ENCODE measurements at places on chromosomes 16 and 17.
A peak's percentile ranks its signal among the peaks of the same experiment; 100 is the strongest.

GRCh38 chr16:21224800-21225199 lies 8.7 kb upstream of the ANKS4B start:
- DNase-seq, result no peak

- no peak for DNase-seq
Measured at GRCh38 chr16:69243479-69243878, 56.5 kb downstream of the SNTB2 start.

DNA sequence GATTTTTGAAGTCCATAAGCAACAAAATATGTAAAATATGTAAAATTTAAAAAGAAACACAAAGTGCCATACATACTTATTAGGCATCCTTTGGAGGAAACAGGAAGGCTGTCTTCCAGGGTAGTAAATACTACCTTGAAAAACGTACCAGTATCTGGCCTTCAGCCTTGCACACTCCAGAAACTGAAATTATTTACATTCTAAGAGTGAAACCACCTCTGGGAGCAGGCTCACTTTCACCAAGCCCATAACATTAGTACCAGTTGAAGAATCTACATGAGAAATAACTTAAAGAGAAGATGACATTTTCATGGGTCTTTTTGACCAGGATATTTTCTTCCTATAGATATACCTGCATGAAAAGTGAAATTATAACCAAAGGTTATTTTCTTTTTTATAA lies 6.4 kb downstream of the KRTAP9-1 start:
- no peak for DNase-seq

DNA sequence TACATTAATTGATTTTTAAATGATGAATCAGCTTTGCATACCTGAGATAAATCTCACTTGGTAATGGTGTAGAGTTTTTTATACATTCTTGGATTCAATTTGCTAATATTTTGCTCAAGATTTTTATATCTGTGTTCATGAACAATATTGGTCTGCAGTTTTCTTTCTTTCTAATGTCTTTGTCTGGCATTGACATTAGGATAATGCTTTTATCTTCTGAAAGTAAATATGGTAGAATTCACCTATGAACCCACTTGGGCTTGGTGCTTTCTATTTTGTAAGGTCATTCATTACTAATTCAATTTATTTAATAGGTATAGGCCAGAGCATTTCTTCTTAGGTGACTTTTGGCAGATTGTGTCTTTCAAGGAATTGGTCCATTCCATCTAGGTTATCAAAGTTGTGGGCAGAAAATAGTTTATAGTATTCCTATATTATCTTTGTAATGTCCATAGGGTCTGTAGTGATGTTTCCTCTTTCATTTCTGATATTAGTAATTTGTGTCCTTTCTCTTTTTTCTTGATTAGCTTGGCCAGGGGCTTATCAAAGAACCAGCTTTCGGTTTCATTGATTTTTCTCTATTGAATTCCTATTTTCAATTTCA lies 45.6 kb downstream of the NACA2 start:
- DNase-seq, result no peak

DNA sequence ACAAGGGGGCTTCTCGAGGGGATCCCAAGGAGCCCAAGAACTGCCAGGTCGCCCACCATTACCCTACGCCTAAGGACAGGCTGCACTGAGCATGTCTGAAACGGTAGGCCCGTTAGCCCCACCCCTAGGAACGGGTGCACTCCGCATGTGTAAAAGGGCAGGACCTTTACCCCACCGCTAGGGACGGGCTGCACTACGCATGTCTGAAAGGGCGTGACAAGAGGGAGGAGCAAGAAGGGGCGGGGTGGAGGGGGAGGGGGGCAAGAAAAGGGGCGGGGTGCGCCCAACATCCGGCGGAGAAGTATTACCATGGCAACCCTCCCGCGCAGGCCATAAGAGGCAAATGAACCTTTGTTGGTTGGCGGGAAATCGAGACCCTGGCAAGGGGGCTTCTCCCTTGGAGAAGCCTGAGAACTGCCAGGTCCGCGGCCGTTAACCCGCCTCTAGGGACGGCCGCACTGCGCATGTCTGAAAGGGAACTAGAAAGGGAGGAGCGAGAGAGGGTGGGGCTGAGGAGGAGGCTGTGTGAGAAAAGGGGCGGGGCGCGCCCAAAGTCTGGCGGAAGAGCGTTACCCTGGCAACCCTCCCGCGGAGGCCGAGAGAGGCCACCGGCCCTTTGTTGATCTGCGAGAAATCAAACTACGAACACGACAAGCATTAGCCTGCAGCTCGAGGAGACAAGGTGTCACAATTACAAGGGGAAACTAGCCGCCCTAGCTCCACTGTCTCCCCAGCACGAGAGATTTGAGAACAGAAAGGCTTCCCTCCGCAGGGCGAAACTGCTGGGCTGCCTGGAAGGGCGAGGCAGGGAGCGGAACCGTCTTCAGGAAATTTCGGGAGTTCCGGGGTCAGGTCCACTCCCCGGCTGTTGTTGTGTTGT lies 2046.8 kb downstream of the TP53TG3F start:
- no peak for DNase-seq

- DNase-seq, result no peak
Measured at GRCh38 chr17:19391432-19391831, 4.4 kb upstream of the MFAP4 start.

GRCh38 chr16:2150418-2151187 lies 2.2 kb downstream of the RAB26 start:
- no peak for DNase-seq

DNA sequence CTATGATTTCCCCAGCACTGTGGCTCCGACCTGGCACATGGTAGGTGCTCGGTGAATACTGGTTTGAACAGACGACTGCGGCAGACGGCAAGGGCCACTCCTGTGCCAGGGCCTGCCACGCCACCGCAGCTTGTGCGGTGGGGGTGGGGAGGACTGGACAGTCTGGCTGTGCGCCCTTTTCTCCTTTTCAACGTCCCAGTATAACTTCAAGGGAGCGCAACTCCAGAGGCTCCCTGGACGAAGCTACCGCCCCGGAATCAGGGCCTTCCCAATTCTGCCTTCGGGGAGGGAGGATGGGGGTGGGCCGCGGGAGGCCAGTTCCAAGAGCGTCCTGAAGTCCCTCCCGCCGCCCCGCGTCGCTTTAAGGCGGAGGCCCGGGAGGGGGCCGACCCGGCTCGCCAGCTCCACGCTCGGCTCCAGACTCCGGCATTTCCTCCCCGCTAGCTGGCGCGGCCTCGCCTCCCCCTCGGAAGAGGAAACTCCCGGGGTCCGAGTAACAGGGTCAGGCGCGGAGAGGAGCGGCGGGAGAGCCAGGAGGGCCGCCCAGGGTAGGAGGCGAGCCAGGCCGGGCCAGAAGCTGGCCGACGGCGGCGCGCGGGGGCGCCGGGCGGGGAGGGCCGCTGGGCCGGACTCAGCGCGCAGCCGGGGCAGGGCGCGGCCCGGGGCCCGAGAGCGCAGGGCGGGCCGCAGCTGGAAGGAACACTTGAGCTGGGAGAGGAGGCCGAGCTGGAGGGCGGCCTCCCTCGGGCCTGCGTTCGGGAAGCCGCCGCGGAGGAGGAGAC lies at the start of gene ITPRIPL2:
TSS of gene ITPRIPL2 (plus strand) at position 388 of the 782 bp plus-strand sequence. CDS start 498 bp downstream, outside the sequence.
- peak; percentile 31 for DNase-seq

DNA sequence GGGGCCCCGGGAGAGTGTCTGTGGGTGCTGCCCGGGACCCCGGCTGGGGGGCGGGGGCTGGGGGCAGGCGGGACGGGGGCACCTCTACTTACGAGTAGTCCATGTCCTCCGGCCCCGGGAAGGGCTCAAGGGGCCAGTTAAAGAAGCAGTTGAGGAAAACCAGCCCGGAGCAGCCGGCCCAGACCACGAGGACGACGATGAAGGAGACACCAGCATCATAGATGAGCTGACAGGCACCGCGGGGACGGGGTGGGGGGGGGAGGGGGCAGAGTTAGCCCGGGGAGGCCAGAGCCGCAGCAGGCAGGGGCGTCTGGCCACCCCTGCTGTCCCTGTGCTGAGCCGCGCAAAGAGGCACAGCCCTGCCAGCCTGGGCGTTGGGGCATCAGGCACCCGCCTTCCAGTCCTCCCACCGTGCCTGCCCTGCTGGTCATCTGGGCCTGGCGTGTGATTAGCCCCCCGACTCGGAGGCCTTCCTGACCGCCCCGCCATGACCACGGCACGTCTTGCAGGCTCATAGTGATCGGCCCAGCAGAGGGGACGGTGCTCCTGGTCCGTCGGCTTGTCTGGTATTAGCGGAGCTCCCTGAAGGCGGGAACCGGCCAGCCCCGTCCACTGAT lies 29.0 kb upstream of the PITPNA start:
- no peak for DNase-seq

- DNase-seq, result no peak
Measured at GRCh38 chr17:55433029-55433628, 11.5 kb upstream of the MMD start.

- DNase-seq, result no peak
Measured at GRCh38 chr17:72150632-72151460, 30.0 kb downstream of the SOX9 start.

GRCh38 chr16:23694644-23695373 lies 16.1 kb downstream of the PLK1 start:
- no peak for DNase-seq

- DNase-seq, result no peak
Measured at GRCh38 chr16:79843145-79843544, 242.6 kb upstream of the MAF start.

GRCh38 chr17:41118721-41119120 lies 548 bp upstream of the KRTAP4-11 start:
- DNase-seq, result no peak

GRCh38 chr16:88719267-88719932 lies 13.1 kb downstream of the CTU2 start:
- no peak for DNase-seq

- peak; percentile 54 for DNase-seq
Measured at GRCh38 chr17:74754832-74755231, 6.4 kb downstream of the NHERF1 start.

DNA sequence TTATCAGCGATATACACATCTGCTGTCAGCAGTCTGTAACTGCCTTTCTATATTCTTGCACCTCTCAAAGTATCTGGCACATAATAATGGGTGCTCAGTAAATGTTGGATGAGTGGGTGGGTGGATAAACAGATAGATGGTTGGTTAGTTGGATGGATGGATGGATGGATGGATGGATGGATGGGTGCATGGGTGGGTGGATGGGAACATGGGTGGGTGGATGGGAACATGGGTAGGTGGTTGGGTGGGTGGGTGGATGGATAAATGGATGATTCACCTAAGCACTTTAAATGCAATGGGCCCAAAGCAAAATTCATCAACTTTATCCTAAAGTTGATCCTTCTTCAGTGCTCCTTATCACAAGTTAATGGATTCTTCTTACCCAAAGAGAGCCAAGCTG lies 48.6 kb downstream of the HELZ start:
- DNase-seq, result no peak

- no peak for DNase-seq
Measured at GRCh38 chr16:12735805-12736204, 67.9 kb downstream of the CPPED1 start.

- no peak for DNase-seq
Measured at GRCh38 chr16:2471653-2472487, 773 bp downstream of the NTN3 start.

- DNase-seq, result peak; percentile 92
Measured at GRCh38 chr17:8935191-8935590, 30.3 kb downstream of the PIK3R5 start.

DNA sequence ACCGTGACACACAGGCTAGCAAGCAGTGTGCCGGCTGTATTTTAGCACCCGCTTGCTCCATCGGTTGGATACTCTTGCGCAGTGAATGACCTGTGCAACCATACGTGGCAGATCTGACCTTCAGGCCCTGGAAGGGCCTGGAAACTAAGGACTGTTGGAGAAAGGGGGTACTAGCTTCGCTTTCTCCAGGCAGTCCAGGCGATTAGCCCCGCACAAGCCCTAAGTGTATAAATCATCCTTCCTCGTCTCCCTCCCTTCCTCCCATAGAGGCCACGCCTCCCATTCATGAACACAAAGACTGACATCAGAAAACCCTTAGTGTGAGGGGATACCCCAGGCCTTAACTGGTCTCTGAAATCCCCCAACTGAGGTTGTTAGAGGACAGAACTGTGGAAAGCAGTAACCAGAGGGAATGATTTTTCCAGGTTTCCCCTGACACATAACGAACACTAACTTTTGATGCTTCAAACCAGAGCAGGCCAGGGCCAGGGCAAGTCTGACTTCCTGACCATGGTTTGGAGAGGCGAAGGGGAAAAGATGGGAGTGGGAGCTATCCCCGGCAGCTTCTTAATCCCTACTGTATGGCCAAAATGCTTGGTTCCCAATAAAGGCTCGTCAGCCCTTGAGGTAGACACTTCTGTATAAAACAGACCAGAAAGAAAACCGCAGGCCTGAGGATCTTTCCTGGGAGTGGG lies 1.4 kb upstream of the DYNLL2 start:
- no peak for DNase-seq

DNA sequence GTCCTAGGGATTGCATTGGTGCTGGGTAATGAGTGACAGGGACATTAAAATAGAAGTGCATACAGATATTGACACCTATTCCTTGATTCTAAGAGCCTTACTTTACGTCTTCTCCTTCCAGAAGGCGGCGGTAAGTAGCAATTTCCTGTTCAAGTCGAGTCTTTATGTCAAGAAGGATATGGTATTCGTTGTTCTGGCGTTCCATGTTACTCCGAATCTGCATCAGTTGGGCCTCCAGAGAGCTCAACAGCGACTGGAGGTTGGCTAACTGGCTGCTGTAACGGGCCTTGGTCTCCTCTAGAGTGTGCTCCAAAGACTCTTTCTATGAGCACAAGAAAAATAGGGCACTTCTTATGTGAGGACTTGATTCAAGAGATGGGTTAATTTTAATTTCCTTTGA lies 7.0 kb downstream of the KRT20 start:
- no peak for DNase-seq

Data from activated CD4-positive, alpha-beta memory T cell treated with anti-CD3 and anti-CD28 coated beads for 36 hours (primary cell).